ACHN (cell line): ENCODE measurements at places on chromosomes 12 and 14.

DNA sequence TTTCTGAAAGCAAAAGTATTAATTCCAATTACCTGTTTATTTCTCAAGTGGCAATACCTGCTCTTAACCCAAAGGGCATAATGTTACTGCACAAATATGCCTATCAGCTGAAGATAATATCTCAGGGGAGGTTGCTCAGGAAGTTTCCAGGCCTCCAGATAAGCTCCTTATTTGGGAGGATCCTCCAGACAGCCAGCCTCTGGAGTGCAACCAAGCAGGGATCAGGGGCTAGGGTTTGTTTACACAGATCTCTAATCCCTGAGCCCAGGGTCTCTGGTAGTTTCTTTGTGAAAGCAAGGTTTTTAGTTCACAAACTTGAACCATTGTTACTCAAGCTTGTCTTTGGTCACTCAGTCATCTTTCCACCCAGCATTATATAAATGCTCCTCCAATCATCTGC, 124.4 kb downstream of the SLC38A4 start:
- DNase-seq = no peak

DNA sequence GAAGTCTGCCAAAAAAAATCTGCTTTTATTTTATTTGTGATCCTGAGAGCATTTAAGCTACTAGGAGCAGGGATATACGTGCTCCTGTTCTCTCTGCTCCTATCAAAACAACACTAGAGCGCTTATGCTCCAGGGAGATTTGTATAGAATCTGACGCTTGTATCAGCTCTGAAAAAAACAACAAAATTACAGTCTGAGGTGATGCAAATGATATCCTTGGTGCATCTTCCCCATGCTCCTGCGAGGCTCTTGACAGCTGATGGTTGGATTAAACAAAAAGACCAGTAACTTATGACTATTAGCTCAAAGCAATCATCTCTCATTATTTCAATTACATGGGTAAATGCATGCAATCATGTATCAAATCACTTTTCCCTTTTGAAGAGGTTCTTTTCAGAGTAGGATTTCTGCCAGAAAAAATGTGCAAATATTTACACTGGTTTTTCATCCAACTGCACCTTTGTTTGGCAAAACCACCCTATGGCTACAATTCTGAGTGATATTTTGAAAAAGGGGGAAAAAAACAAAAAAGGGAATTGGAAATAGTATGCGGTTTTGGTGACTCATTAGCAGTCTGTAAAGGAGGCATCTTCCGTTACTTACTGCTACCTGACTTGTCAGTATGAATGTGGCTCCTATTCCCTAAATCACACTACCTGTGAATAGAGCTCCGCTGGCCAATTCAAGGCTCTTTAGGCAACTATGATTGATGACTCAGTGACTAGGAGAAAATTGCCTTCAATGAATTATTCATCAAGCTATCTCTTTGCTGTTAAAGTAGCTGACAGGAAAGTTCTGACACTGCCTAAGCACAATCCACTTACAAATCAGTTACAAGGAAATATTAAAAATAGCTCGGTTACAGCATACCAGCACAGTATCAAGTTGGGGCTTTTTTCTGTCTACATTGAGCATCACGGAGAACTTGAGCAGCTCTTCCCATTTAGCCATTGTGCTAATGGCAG, 450.0 kb downstream of the FOXG1 start:
- DNase-seq = no peak

GRCh38 chr12:49223122-49223521, 34.2 kb upstream of the TUBA1A start:
- DNase-seq = no peak

DNA sequence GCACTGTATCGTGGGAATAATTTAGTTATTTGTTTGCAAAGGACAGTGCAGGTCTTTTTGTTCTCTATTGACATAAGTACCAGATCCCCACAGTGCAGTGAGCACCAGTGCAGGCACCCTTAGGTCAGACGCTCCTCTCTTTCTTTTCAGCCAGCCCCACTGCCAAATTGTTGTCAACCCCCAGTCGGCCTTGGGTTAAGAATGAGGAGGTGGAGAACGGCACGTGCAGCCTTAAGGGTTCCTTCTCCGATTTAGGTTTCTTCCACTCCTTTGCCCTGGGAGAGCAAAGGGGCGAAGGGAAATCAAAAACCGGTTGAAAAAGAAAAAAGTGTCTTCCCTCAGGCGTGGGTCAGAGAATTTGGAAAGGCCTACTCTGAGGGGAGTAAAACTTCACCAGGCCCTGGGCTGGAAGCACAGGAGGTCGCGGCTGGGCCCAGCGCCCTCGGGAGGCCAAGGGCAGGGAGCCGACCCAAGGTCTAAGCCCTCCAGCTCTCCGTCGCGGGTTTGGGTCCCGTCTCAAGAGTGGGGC, 4.3 kb downstream of the PAX9 start:
- DNase-seq = no peak

- DNase-seq = no peak
These were observed 68.7 kb downstream of the CCDC88C start for GRCh38 chr14:91348845-91349465.

DNA sequence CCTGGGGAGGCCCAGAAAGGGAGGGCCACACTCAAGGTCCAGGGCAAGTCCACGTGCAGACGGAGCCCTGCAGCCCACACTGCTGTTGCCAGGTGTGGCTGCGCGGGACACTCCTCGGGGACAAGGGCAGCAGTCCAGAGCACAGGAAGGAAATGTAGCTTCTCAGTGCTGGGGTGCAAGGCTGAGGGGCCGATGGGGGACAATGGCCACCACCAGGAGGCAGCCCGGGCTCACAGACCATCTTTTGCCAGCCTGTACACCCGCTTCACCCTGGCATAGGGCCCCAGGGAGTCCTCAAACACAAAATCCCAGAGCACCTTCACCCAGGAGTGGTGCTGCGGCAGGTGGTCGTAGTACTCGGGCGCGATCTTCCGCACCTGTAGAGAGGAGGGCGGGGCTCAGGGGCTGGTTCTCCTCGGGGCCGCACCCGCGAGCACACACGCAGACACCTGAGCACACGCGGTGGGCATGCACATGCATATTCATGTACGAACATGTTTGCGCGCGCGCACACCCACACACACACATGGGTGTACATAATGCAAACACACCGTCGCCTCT, 12.8 kb downstream of the DEGS2 start:
- DNase-seq = no peak

GRCh38 chr14:68088451-68088854, 268.9 kb downstream of the RAD51B start:
- DNase-seq = peak; percentile 67

GRCh38 chr14:48035836-48036235, 360.4 kb upstream of the MDGA2 start:
- no peak for DNase-seq

DNA sequence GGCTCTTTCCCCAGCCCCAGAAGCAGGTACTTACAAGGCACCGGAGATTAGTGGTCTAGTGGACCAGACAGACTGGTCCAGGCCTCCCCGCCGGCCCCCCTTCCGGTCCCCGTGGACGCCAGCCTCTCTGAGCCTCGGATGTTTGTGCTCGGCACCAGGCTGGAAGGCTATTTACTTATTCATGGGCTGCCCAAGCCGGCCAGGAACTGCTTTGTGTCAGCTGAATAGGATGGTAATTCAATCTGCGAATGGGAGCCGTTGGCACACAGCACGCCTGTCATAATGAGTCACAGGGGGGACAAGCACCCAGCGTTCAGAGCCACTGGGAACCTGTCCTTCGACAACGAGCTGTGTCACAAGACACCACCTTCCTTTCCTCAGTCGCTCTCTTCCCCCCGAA, 82.3 kb downstream of the RIMBP2 start:
- DNase-seq = no peak

GRCh38 chr14:41859336-41859735, 252.7 kb downstream of the LRFN5 start:
- DNase-seq = no peak

DNA sequence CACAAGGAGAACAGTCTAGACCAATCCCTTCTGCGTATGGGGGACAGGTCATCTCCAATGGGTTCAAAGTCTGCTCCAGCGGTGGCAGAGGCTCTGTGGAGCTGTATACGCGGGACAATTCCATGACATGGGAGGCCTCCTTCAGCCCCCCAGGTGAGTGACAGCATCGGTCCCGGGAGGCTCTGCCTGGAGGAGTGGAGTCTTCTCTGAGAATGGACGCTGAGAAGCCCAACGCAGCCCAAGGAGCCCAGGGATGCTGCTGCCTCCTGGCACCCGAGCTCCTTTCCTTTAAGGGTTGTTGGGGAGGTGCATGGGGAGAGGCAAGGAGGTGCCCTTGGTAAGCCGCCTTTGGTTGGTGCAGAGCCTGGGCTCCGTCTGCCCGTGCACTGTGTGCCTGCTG, 28.2 kb downstream of the ADGRD1 start:
- no peak for DNase-seq

- no peak for DNase-seq
These were observed 40.4 kb upstream of the GTF2A1 start for GRCh38 chr14:81261176-81261575.

GRCh38 chr12:4116251-4117111, 157.1 kb upstream of the CCND2 start:
- peak; percentile 57 for DNase-seq

DNA sequence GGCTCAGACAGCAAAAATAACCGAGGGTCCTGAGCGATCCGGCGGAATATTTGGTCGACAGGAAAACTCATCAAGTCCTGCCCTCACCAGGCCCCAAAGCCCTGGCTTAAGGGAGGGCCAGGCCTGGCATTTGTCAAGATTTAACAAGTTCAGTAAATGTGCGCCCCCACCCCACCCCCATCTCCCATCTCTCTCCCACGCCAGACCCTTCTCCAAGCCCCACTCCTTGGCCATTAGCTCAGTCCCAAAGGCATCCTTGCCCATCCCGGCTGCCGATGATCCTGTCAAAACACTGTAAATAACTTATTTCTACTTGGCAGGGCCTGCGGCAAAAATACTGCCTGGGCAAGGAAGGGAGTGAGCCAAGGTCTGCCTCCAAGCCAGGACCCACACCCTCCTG, 52.8 kb downstream of the ITPK1 start:
- DNase-seq = no peak

DNA sequence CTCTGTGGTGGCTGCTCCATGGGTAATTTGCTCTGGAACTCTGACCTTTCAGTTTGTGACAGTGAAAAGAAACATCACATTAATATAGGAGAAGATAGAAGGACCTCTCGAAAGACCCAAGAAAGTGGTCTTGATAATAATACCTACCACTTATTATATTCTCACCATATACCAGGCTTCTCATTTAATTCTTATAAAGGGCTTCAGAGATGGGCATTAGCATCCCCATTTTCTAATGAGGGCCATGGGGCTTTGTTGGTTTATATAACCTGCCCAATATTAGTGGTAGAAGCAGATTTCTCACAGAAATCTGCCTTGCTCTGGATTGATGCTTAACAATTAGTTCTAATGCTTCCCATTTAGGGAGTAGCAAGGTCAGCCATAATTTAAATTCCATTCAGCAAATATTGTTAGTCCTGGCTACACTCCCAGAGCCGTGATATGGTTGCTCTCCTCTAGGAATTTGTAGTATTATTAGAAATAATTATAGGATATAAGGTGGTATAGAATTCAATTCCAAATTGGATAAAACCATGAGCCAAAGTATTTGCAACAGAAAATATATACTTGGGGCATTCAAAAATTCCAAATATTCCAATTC, 7.4 kb upstream of the AMIGO2 start:
- no peak for DNase-seq

GRCh38 chr12:11704089-11704488, 54.6 kb downstream of the ETV6 start:
- no peak for DNase-seq

DNA sequence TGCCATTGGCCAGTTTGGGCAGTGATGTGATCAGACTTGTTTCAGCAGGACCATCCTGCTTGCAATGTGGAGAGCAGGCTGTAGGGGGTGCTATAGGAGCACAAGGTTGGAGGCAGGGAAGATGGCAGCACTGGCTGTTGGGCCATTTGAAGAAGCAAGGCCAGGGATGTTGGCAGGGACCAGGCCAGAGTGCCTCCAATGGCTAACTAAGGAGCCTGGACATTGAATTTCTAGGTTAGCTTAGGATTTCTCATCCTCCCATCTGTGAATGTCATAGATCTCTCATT, 23.5 kb downstream of the FGF23 start:
- peak; percentile 74 for DNase-seq

DNA sequence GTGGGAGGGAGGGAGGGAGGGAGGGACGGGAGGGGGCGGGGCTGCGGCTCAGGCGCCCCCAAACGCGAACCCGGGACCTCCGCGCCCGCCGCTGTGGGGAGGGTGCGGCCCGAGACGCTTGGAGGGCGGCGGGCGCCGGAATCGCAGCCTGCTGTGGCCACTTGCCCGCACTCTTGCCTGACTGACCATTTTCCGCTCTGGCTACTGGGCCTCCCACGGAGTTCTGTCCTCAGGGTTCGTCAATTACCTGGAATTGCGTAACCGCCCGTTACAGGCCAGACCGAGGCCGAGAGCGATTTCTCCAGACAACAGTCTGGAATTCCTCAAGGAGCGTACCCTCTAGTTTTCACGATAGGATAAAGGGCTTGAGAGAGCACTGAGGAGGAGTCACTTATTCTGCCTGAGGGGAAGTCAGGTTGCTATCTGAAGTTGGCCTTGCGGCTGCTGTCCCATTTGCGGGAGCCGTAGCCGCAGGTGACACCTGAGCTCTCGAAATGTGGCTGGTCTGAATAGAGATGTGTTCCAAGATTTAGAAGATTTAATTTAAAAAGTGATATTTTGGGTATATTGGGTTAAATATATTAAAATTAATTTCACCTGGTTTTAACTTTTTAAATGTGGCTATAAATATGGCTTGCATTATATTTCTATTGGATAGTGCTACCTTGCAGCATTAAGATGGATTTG, 446 bp upstream of the ZNF641 start:
- DNase-seq = peak; percentile 87

- no peak for DNase-seq
These were observed 136.5 kb downstream of the HMGA2 start for GRCh38 chr12:65960820-65961189.

DNA sequence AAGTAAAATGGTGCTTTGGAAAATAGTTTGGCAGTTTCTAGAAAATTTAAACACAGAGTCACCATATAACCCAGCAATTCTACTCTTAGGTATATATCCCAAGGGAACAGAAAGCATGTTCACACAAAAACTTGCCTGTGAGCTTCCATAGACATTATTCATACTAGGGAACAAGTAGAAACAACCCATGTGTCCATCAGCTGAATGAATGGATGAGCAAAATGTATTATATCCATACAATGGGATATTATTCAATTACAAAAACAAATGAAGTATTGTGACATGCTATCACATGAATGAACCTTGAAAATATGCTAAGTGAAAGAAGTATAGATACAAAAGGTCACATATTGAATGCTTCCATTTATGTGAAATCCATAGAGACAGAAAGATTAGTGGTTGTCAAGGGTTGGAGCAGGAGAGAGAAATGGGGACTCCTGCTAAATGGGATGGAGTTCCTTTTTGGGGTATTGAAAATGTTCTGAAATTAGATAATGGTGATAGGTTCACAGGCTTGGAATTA, 7.9 kb downstream of the SLC10A1 start:
- DNase-seq = no peak
